Mesenteric fat pad (tissue), 1 donor: ENCODE measurements at places on chromosomes 3 and 15. TPM values are rescaled to one million over a fixed set of nuclear protein-coding genes. Genes with fewer than 3 reads are reported as not detected.

The AGTR1 gene
- 19.8 TPM for total RNA-seq

The TNFAIP8L3 gene
- 7.4 TPM for total RNA-seq

The ATP2B2 gene
- total RNA-seq, result 0.16 TPM

The HIGD1A gene
- total RNA-seq, result 97.4 TPM

The CADPS gene
- 0.45 TPM for total RNA-seq

The SNX22 gene
- total RNA-seq, result 0.71 TPM

The SPTBN5 gene
- 1.6 TPM for total RNA-seq

The ERICH6 gene
- total RNA-seq, result 0.29 TPM
